ENCODE measurements at places on chromosomes 5 and 9.

DNA sequence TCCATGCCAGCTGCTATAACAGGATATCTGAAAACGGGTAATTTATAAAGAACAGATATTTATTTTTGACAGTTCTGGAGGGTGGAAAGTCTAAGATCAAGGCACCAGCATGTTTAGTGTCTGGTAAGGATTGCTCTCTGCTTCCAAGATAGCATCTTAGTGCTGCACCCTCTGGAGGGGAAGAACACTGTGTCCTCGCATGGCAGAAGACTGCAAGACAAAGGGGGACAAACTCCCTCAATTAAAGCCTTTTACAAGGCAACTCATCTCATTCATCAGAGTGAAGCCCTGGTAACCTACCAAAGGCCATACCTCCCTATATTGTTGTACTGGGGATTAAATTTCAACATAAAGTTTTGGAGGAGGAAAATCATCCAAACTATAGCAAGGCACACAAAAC is 298.9 kb upstream of the EDIL3 start:
- DNase-seq = no peak

DNA sequence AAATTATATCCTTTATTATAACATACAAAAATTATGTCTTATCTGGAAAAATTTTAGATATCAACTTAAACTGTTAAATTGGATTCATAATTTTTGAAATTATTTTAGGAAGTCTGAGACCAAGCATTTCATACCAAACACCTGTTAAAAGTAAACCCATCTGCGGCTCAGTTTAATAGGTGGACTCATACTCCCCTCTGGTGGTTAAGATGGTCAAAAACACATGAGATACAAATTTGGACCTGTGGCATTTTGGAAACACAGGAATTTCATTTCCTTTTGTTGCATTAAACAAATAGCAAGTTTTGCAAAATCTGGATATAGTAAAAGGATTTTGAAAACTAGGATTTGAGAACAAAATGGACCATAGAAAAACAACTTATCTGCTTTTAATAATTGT is 53.7 kb downstream of the RGMB start:
- DNase-seq = no peak

GRCh38 chr9:129549139-129549538 is 71.8 kb downstream of the C9orf50 start:
- no peak for DNase-seq

DNA sequence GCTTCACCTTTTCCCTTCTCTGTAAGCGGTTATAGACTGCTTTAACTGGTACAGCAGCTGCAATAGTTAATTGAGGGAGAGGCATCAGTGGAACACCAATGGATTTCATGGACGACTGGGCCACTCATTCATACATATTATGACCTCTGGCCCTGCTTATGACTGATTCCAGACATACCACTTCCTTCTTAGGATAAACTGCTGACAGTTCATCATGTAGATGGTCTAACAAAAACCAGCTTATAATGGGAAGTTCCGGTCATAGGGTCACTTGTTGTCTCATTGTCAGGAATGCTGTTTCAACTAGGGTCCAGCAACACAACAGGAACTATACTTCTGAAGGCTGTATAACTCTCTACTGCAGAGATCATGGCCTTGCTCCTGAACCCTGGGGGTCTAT is 265.2 kb upstream of the RASA1 start:
- no peak for DNase-seq

GRCh38 chr5:26843677-26844076 is 194.7 kb downstream of the CDH9 start:
- DNase-seq = no peak

- no peak for DNase-seq
Observed at GRCh38 chr9:79201636-79202035, 370.1 kb upstream of the TLE4 start.

GRCh38 chr9:112531666-112532282 is 45.1 kb downstream of the KIAA1958 start:
- no peak for DNase-seq
